ENCODE measurements at places on chromosomes 2 and 18.

GRCh38 chr2:13180729-13181128 is 464.0 kb downstream of the TRIB2 start:
- DNase-seq = no peak

DNA sequence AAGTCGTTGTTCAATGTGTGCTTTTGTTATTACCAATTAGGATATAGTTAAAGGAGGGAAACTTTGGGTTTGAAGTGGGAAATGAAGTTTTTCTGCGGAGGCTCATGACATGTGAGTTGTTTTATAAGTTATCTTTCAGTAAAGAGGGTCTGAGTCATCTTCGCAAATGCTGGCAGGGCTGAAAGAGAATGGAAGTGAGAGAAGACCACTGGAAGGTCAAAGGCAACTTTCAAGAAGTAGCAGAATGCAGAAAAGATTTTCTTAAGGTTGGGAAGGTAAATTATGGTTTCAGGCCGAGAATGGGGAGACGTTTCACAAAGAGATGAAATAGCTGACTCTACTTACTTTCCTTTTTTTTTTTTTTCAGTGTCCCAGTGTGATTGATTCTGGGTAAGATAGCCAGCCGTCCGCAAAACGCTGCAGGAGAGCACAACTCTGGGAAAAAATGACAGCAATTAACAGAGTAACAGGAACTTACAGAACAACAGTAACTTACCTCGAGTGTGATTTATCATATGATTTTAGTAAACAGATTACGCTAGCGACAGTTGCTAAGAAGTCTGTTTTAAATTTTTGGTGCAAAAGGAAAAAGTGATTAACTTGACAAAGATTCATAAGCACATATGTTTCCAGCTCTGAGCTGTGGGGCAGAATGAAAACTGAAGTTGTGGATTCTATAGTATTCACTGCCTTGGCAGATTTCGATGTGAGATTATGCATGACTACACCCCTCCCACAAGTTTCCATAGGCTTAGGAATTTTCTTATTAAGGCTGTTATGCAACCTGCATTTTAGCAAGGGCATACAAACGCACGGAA is 46.8 kb upstream of the ACTR3 start:
- DNase-seq = no peak

GRCh38 chr2:203238292-203238703 is 520 bp upstream of the CYP20A1 start:
- no peak for DNase-seq

GRCh38 chr2:137747509-137747908 is 216.8 kb upstream of the HNMT start:
- DNase-seq = no peak

DNA sequence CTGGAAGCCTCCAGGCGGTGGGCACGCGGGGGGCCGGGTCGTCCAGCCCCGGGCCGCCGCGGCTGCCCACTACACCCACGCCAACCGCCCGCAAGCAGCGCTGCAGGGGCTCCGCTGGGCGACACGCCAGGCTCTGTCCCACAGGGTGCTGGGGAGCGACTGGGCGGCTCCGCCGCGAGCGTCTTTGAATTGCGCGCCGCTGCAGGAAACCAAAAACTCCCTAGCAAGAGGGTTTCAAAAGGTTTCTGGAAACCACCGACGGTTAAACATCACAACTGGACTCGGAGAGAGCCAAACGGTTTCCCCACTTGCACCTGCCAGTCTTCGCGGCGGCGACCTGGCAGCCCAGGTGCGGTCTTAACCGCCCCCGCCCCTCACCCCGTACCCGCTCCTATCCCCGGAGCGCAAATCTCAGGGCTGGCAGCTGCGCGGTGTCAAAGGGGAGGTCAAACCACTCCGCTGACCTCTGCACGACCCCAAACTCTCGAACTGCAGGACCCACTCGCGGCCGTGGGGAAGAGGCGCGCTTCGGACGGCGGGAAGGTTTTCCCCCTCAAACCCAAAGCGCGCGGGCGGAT is 1.0 kb downstream of the CXCR4 start:
- DNase-seq = no peak

- no peak for DNase-seq
Observed at GRCh38 chr2:217260441-217261115, 400.7 kb upstream of the TNP1 start.

DNA sequence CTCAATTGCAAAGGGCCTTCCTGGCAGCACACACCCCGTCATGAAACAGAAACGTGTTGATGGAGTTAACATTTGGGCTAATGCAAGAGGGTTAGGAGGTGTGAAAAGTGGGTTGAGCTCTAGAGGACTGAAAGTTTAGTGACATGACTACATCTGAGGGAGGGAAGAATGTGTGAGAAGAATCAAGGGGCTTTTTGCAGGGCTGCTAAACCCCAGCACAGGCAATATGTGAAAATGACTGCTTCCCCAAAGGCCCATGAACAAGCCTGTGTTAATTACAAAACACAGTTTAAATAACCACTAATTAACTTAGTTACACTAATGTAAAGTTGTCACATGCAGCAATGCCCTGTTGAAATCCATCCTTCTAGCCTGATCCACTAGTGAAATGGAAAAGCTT is 63.4 kb upstream of the PEX13 start:
- DNase-seq = no peak

DNA sequence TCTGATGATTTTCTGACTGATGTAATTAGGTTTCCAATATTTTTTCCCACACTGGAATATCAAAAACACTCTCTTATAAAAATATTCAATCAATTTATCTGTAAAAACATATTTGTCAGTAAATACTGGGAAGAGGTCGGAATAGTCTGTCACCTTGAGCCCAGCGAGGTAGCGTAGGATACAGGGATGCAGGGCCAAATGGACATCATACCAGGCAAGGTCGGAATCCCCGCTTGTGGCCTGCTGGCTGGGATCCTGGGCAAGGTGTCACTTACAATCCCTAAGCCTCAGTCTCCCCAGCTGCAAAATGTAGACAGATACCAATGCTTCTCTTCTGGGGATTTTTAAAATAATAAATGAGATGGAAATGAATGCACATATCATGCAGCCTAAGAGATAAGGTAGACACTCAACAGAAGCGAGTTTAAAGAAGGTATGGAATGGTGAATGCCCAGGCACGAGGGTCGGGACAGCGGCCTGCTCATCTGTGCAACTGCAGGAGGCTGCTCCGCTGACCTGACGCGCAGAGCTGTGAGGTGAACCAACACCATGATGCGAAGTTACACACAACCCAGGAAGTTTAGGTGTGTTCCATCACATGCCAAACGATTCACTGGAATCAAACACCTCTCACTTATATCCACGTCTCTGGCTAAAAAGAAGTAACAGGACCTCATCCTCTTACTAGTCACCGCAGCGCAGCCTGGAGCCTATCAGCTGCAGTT is 98.2 kb downstream of the EIPR1 start:
- DNase-seq = no peak

GRCh38 chr18:35460736-35461161 is 37.0 kb downstream of the INO80C start:
- no peak for DNase-seq

GRCh38 chr2:183408562-183408961 is 284.3 kb downstream of the NUP35 start:
- DNase-seq = no peak

- no peak for DNase-seq
Observed at GRCh38 chr2:86225581-86225980, 26.3 kb downstream of the MRPL35 start.

- peak; percentile 46 for DNase-seq
Observed at GRCh38 chr18:12296087-12296403, 12.0 kb upstream of the TUBB6 start.

DNA sequence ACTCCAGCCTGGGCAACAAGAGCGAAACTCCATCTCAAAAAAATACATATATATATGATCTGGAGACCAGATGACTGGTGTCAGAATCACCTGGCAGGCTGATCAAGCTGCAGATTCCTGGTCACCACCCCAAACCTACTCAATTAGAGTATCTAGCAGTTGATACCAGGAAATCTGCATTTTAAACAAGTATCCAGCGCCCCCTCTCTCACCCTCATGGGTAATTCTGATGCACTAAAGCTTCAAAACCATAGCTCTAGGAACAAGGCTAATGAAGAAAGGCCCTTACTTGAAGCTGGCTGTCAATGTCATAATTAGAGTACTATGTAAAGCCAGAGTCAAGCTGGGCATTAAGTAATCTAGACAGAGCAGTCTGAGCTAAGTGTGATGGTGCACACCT is 25.0 kb upstream of the PCBP1 start:
- DNase-seq = no peak

- no peak for DNase-seq
Observed at GRCh38 chr2:180975585-180975984, 4.8 kb upstream of the UBE2E3 start.

- no peak for DNase-seq
Observed at GRCh38 chr2:15178946-15179345, 382.2 kb downstream of the NBAS start.
